ENCODE measurements at places on chromosomes 16 and 17.

- DNase-seq = no peak
Measured at GRCh38 chr17:7745748-7746470, 28.4 kb downstream of the DNAH2 start.

GRCh38 chr16:677316-678190, 2.1 kb downstream of the RHBDL1 start:
- peak; percentile 17 for DNase-seq

GRCh38 chr16:73058221-73058615, 10.3 kb upstream of the ZFHX3 start:
- no peak for DNase-seq

DNA sequence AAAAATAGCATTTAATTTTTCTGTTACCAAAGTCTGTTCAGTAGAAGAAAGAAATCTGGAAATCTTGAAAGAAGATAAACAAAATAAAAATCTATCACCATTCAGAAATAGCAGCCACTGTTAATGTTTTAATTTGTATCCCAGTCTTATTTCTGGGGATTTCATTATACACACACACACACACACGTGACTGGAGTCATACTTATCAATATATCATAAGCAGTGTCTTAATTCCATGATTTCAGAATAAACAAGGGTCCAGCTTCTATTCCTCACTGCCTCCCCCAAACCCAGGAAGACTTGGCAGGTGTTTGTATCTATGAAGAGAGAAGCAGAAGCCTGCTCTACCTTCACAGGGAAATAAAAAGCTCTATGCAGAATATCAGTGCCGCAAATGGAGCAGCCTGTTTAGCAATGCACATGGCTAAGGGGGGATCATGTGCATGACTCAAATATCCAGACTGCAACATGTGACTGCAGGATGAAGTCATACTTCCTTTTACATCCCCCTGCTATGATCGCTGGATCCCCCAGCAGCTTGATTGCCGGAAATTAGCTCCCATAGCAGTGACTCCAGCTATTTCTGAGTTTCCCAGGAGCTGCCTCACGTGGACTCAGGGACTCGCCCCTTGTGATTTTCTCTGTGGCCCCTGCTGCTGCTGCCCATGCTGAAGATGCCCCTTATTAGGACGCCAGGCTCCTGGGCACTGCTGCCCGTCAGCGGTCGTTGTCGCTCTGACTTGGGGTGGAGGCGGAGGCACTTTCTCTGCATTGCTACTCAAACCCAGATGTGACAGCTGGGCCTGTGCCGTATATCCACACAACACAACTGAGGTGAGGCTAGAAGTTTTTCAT, 341.0 kb downstream of the CPPED1 start:
- DNase-seq = no peak

DNA sequence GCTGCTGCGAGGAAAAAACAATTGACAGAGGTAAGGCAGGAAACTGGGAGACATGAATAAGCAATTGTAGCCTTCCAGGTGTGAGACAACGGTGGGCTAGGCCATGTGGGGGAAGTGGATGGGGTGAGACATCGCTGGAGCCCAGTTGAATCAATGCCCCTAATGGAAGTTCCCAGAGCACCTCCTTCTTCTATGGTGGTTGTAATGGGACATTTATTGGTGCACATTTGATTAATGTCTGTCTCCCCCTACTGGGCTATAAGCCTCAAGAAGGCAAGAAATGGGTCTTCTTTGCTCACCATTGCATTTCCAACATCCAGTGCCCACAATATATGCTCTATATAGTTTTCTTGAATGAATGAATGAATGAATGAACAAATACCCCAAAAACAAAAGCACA, 22.7 kb upstream of the CD300E start:
- DNase-seq = no peak

- DNase-seq = peak; percentile 40
Measured at GRCh38 chr16:48687421-48688038, 77.5 kb upstream of the N4BP1 start.

- DNase-seq = no peak
Measured at GRCh38 chr17:15999974-16000827, 577 bp downstream of the TTC19 start.

- DNase-seq = no peak
Measured at GRCh38 chr17:28261219-28261618, 57.8 kb upstream of the TMEM97 start.

DNA sequence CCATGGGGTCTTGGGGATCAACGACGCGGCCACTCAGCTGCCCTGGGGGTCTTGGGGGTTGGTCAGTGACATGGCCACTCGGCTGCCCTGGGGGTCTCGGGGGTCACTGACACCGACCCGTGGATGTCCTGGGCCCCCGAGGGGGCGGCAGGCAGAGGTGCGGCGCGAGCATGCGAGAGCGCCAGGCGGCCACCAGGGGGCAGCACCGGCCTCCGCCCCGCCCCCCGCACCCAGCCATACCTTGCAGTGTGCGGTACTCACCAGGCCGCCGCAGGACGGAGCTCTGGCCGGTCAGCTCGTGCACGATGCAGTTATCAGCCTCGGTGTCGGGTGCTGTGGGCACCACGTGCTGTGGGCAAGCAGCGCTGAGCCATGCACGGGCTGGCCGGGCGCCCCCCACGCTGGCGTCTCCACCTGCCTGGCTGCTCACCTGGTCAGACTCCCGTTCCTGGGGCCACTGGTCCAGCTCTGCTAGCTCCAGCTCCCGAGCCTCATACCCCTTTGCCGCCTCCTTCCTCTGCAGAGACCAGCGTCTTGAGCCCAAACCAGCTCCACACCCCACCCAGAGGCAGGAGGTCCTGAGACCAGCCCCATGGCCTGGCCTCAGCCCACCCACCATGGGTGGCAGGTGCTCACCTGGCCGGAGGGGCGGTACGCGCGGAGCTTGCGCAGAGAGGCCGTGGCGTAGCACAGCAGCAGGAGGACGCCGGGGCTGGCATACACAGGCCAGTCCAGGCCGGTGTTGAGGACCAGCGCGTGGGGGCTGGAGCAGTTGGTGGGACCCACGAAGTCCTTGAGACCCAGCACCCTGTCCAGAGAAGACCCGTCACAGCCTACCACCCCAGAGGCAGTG, 31.2 kb downstream of the CTU2 start:
- DNase-seq = no peak

DNA sequence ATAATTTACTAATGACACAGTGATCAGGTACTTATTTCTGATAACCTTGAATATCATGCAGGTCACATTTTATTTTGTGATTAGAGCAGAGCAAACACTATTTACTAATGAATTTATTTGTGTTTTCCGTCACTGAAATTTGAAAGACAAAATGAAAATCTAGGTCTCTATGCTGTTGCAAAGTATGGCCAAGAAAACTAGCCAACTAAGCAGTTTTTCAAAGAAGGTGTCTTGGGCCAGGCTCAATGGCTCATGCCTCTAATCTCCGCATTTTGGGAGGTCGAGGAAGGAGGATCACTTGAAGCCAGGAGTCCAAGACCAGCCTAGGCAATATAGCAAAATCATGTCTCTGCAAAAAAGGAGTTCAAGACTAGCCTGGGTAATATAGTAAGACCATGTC, 3.0 kb upstream of the NFAT5 start:
- DNase-seq = no peak

DNA sequence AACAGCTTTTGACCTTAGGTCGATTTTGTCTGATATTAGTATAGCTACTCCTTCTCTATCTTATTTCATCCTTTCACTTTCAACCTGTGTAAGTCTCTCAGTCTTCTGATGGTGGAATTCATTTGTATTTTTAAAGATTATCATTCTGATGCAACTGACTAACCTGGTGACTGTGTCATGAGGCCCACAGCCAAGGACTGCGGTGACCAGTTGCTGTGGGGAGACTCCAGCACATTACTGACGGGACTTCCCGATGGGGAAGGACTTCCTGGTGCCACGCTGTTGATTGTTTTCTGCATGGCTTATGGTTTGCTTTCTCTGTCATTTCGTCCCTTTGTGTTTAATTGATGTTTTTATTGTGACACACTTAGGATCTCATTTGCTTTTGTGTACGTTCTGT, 34.2 kb downstream of the RMI2 start:
- no peak for DNase-seq

DNA sequence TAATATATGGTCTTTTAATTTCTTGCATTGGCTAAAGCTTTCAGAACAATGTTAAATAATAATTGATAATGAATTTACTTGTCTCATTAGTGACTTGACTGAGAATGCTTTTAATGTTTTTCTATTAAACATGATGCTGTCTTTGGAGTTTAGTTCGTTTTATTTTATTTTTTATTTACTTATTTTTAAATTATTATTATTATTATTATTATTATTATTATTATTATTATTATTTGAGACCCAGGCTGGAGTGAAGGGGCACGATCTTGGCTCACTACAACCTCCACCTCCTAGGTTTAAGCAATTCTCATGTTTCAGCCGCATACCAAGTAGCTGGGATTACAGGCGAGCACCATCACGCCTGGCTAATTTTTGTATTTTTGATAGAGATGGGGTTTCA, 4.4 kb downstream of the OR3A3 start:
- DNase-seq = no peak

- no peak for DNase-seq
Measured at GRCh38 chr17:34008125-34008524, 247.0 kb upstream of the CCL2 start.

- DNase-seq = no peak
Measured at GRCh38 chr17:10018461-10018891, 113.4 kb upstream of the RCVRN start.

- no peak for DNase-seq
Measured at GRCh38 chr16:66473051-66473571, 46.0 kb downstream of the BEAN1 start.

DNA sequence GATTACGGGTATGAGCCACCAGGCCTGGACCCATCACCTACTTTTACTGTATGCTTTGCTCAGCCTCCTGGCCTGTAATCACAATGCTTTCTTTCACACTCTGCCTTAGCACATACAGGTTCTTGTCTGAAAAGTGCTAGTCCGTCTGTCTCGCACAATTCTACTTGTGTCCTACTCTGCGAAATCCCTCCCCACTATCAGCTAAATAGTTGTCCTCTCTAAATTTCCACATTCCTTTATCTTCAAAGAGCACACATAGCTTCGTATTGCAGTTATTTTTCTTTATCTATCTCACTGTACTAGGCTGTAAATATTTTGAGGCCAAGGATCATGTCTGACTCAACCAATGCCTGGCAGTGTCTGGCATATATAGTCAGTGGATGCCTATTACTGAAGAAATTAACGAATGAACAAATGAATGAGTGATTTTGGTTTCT, 38.5 kb upstream of the ETV4 start:
- DNase-seq = no peak

DNA sequence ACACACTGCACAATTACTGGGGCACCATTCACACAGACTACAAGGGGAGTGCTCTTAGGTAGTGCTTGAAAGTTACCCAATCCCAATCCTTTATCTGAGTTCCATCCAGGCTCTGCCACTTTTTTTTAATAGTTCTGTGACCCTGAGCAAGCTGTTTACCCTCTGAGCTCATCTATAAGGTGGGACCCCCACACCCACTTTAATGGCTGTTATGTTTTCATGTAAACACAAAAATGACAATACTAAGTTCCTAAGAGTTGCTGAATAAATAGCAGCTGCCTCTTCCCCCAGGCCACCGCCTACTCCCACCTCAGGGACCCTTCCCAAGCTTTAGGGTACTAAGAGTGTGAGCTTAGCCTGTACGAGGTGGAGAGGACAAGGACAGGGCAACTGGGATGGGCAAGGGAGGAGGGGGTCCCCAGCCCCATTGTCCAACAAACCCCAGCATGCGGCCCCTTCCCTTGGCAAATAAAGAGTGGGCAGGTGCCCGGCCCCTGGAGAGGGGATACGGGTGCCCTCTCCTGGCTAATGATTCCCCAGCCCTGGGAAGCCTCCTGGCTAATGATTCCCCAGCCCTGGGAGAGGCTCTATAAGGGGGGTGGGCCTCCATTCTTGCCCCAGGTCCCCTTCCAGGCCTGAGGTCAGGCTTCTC, 14.6 kb downstream of the SLC13A2 start:
- no peak for DNase-seq

DNA sequence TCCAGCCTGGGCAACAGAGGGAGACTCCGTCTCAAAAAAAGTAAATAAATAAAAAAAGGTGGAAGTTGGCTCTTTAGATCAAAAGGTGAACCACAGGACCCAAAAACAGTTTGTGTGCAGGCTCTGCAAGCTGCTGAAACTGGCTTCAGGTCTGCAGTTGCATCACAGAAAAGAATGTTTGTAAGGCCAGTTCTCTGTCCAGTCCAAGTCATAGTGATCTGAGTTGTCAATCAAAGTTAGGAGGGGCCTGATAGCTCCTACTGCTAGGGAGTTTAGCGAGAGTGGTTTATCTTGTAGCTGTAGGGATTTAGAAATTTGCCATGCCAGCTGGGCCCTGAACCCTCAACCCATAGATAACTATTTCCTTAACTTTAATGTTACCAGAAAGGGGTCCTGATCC, 101.2 kb upstream of the CACNG5 start:
- DNase-seq = no peak

DNA sequence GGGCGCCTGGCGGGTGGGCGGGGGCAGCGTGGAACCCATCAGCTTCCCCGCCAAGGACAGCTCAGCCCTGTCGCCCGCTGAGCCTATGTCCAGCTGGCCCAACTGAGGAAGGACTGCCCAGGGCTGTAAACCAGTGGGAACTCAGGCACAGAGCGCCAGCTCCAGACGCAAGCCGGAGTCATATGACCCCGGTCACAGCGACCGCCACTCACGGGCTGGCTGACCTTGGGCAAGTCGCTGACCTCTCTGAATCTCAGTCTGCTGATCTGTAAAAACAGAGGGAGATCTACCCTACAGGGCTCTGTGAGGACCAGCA, 170.0 kb downstream of the C16orf78 start:
- DNase-seq = no peak

DNA sequence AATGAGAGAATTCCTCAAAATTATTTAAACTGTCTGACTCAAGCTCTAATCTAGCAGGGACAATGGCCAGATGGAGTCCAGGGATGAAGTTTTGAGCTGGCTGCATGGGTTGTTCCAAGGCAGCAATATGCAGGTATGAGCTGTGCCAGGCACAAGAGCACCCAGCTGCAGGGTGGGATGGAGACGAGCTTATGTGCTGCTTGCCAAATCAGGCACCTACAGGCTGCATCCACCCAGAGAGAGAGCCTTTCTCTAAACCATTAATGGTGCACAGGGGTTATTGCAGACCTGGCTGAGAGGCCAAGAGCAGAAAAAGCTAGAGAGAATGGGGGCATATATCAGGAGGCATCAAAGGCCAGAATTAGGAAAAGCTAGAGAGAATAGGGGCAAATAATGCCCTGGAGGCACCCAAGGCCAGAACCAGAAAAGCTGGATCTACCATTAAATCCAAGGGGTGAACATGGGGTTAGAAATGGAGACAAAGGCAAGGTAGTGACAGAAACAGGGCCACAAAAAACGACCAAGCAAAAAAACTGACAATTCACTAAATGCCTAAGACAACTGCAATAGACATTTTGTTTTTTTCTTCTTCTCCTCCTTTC, 11.0 kb downstream of the KRT33A start:
- DNase-seq = no peak

DNA sequence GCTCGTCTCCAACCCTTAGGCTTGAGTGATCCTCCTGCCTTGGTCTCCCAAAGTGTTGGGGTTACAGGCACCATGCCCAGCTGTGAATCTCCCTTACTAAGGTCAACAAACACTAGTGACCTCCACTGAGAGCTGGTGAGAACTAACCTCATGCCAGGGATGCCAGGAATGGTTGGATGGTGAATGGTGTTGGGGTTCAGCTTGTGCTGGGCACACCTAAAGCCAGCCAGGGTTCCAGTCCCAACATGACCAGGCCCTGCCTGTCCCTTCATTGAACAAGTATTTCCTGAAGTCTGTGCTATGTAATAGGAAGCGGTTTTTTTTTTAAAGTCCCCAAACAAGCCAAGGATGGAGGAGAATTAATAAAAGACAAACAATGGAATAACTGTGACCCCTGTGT, 56.0 kb upstream of the TOB1 start:
- DNase-seq = no peak

- DNase-seq = no peak
Measured at GRCh38 chr17:32882734-32883133, 5.8 kb upstream of the MYO1D start.

- DNase-seq = no peak
Measured at GRCh38 chr16:59758848-59759247, 1024.7 kb upstream of the GOT2 start.
